ENCODE measurements at places on chromosomes 16 and 17.
A peak's percentile ranks its signal among the peaks of the same experiment; 100 is the strongest.

GRCh38 chr16:3907586-3907985 lies 27.1 kb upstream of the CREBBP start:
- DNase-seq, result no peak

GRCh38 chr17:79607940-79608623 lies 2.8 kb downstream of the RBFOX3 start:
- peak; percentile 26 for DNase-seq

DNA sequence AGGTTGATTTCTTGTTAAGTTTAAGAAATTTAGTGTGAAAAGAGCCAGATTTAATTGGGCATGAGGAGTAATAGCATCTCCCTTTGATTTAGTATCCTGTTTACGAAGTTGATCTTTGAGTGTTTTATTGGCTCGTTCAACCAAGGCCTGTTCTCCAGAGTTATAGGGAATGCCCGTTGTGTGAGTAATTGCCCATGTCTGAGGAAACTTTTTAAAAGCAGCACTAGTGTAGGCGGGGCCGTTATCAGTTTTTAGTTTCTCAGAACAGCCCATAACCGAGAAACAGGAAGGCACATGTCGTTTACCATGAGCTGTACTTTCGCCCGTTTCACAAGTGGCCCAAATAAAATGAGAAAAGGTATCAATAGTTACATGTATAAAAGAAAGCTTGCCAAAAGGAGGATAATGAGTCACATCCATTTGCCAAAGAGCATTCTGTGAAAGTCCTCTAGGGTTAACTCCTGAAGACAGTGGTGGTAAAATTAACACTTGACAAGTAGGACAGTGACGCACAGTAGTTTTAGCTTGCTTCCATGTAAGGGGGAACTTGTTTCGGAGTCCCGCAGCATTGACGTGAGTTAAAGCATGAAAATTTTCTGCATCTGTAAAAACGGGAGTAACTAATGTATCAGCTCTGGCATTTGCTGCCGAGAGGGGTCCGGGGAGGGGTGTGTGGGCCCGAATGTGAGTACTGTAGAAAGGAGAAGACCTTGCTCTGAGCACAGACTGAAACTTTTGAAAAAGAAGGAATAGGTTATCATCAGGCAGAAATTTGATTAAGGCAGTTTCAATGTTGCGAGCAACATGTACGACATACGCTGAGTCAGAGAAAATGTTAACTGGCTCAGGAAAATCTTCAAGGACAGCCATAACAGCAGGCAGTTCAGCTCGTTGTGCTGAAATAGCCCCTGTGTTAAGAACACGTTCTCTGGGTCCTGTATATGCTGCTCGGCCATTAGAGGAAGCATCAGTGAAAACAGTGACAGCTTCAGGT lies 18.5 kb upstream of the KCTD5 start:
- DNase-seq, result peak; percentile 60

GRCh38 chr16:10517868-10518267 lies 62.5 kb downstream of the EMP2 start:
- DNase-seq, result no peak

- DNase-seq, result no peak
Observed at GRCh38 chr17:75118307-75118706, 8.5 kb downstream of the ARMC7 start.

DNA sequence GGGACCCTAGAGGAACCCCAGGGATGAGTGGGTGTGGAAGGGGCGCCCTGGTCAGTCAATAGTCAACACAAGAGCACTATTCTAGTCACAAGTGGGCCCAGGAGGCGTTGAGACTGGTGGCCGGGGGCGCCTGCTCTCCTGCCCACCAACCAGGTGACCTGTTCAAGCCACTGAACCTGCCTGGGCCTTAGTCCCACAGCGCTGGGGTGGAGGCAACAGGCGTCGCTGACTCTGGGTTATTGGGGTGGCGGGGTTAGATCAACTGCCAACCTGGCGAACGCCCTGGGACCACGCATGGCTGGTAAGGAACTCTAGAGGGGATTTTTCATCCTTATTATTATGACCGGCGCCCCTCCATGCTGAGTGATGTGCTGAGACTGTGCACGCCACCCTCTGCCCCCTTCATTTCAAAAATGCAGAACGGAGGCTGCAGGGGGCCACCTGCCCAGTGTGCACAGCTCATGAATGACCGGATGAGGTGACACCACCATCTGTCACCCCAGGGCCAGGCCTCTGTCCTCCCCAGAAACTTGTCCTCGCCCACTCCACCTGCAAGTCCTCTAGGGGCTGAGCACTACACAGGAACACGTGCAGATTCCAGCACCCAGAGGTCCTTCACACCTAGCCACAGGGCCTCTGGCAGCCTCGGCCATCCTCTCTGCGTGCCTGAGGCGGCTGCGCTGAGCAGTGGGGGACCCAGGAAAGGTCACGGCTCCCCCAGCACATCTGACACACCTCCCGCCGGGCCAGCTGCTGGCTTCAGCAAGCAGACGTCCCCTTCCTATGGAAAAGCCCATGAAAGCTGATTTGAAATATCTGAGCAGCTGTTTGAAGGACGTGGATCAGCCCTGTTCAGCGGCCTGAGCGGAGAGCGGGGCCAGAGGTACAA lies 51.6 kb upstream of the DNAH17 start:
- no peak for DNase-seq

GRCh38 chr16:8899709-8900317 lies 17.7 kb downstream of the LITAFD start:
- DNase-seq, result no peak

- DNase-seq, result no peak
Observed at GRCh38 chr17:58329810-58330537, 1.4 kb upstream of the TSPOAP1 start.

- no peak for DNase-seq
Observed at GRCh38 chr17:42509841-42510240, 26.2 kb upstream of the NAGLU start.

DNA sequence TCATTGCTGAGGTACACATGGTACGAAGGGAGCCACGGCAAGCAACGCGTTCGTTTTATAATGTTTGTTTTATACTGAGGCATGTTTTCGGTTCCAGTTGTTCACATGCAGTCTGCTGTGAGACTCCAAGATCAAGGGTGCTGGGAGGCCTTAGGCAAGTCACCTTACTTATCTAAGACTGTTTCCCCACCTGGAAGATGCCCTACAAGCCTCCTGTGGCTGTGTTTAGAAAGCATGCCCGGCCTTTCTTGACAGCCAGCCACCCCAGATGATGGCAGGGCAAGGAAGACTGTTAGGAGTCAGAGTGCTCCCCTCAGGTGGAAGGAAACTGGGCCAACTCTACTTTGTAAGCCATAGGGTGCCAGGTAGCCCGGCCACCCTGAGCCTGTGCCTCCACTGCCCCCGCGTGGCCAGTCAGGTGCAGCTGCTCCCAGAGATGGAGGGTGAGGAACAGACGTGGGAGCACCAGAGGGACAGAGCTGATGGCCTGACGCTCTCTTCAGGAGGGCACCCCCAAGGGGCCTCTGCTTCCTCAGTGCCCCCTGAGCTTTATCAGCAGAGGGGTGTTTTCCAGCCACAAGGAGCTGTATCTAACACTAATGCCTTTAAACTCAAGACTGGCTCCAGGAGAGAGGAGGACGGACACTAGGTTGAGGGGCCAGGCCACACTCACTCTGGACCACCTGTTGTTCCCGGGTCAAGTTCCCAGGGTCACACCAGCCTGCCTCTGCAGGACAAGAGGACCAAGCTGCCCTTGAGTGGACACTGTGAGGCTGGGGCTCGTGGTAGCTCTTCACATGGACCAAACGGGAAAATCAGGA lies 5.4 kb downstream of the NAT9 start:
- DNase-seq, result peak; percentile 51

DNA sequence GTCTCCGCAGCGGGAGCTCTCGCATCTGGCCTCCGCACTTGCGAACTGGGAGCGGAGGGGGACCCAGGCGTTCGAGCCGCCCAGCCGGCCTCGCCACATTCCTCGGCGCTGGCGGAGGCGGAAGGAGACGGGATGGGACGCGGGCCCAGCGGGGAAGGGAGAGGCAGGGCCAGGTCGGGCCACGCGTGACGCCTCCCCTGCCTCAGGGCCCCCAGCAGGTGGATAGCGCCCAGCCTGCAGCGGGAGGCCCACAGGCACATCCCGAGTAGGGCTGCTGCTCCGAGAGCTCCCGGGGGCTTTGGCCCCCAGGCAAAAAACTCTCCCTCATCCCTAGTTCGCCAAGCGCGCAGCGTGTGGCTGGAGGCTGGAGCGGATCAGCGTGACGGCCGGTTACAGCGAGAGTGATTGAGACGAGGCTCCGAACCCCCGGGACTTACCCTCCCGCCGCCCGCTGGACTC lies 800 bp downstream of the PLEKHH3 start:
- peak; percentile 58 for DNase-seq

DNA sequence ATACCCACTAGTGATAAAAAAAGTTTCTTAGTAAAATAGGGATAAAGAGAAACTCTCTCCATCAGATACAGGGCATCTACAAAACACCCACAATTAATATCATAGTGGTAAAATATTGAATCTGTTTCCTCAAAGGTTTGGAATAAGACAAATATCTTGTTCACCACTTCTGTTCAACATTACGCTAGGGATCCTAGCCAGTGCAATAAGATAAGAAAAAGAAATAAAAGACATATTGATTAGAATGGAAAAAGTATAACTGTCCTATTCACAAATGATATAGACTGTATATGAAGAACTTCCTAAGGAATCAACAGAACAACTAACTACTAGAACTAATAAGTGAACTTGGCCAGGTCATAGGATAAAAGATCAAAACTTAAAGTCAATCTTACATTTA lies 12.9 kb downstream of the LPCAT2 start:
- DNase-seq, result no peak

- no peak for DNase-seq
Observed at GRCh38 chr17:77003699-77004098, 135.5 kb downstream of the MGAT5B start.

DNA sequence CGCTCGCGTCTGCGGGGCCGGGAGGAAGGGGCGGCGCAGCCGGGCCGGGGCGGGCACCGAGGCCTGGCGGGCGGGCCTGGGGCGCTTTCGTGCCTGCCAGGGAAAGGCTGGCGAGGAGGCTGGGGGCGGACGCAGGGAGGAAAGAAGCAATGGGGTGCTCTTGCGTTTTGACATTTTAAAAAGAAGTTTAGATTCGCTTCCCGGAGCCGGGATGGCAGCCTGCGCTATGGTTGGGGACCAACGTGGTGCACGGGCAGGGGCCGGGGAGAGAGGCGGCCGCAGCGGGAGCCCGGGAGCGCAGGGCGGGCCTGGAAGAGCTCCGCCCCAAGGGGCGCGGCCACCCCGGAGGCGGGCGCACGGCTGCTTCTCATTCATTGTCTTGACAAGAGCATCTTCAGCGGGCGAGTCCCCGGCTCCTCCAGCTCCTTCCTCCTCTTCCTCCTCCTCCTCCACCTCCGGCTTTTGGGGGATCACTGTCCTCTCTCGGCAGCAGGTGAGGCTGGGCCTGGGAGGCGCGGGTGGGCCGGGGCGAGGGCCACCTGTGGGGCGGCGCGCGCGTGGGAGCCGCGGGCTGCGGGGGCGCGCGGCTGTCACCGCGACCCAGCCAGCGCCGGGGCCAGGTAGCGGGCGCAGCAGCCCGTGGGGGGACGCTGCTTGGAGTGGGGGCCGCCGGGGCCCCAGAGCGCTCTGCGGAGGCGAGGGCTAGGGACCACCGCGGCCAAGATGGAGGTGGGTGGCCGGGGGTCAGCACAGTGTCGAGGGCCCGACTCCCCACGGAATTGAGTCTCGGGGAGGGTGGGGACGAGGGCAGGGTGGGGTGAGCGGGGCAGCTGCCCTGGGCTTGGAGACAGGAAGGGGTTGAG lies at the start of gene CORO1A:
Gene CORO1A (plus strand): TSS at position 370 of the 863 bp plus-strand sequence. CDS start 1,608 bp downstream, outside the sequence.
- DNase-seq, result peak; percentile 77

DNA sequence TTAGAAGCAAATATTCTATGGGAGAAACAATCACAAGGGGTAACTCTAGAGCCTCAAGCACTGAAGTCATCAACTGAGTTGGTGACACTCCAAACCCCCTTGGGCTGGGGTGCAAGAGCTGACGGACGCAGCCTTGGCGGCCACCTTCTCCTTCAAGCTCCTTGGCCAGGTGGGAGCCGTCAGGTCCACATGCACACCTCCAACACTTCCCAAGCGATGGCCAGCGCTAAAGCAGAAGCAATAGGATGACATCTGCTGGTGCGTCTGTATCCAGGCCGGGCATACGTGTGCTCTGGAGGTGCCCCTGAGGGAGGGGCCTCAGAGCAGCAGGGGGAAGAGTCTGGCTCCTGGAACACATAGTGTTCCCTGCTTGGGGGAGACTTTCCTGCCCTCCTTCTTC lies 12.2 kb upstream of the FOXJ1 start:
- DNase-seq, result no peak

DNA sequence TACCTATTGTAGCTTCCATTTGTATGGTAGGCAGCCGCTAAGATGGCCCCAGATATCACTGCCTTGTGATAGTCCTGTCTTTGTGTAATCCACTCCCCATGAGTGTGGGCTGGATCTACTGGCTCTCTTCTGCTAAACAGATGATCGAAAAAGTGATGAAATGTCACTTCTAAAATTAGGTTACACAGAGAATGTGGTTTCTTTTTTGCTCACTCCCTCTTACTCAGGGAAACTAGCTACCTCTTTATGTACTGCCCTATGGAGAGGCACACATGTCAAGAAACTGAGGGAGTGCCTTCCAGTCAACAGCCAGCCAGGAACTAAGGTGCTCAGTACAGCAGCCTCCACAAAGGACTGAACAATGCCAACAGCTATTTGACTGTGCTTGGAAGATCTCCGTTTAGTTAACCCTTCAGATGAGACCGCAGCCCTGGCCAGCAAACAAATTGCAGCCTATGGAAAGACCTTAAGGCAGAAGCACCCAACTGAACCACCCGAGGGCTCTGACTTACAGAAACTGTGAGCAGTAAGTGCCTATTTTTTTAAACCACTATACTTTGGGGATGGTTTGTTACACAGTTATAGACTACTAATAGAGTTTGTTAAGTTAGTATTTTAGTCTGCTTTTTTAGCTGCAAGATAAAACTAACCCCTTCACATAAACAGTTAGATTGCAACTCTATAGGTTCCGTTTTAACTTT lies 113.2 kb upstream of the MAF start:
- no peak for DNase-seq

DNA sequence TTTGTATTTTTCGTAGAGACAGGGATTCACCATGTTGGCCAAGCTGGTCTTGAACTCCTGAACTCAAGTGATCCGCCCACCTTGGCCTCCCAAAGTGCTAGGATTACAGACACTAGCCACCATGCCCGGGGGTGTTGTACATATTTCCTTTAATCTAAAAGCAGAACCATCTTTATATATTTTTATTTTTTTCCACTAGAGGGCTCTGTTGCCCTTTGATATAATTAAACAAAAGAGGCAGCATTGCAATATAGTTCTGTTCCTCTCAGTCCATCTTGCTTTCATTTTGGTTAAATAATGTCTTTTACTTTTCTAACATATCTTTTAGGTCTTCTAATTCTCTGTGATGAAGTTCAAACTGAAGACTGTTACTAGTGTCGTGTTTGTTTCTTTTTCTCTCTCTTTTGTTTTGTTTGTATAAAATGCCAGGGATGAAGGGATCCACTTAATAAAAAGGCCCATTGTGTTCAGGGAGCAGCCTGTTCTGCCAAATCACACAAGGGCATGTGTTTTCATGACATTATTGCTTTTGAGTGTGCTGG lies 23.4 kb downstream of the WWOX start:
- peak; percentile 65 for DNase-seq

Data from EH (cell line).